ENCODE measurements at places on chromosomes 3 and 15.

GRCh38 chr3:45632956-45633355 is 38.4 kb downstream of the LIMD1 start:
- DNase-seq: no peak

- no peak for DNase-seq
Measured at GRCh38 chr3:94417963-94418455, 355.1 kb downstream of the NSUN3 start.

- DNase-seq: peak; percentile 83
Measured at GRCh38 chr3:49689046-49689907, at the start of the genes MST1 and RNF123. Gene MST1 (minus strand): TSS chr3:49689474. CDS start chr3:49688691, 783 bp downstream. Gene RNF123 (plus strand): TSS chr3:49689557. CDS start chr3:49691166, 1,609 bp downstream.

GRCh38 chr3:30317561-30317960 is 288.8 kb upstream of the TGFBR2 start:
- no peak for DNase-seq

GRCh38 chr15:58311556-58311955 is 120.2 kb upstream of the LIPC start:
- no peak for DNase-seq

GRCh38 chr3:105356988-105357387 is 9.7 kb upstream of the ALCAM start:
- no peak for DNase-seq

- no peak for DNase-seq
Measured at GRCh38 chr3:169998668-169999131, 32.1 kb downstream of the SEC62 start.

- DNase-seq: no peak
Measured at GRCh38 chr15:29242456-29243242, 27.0 kb downstream of the NSMCE3 start.

GRCh38 chr3:84100861-84101260 is 857.9 kb upstream of the CADM2 start:
- no peak for DNase-seq

DNA sequence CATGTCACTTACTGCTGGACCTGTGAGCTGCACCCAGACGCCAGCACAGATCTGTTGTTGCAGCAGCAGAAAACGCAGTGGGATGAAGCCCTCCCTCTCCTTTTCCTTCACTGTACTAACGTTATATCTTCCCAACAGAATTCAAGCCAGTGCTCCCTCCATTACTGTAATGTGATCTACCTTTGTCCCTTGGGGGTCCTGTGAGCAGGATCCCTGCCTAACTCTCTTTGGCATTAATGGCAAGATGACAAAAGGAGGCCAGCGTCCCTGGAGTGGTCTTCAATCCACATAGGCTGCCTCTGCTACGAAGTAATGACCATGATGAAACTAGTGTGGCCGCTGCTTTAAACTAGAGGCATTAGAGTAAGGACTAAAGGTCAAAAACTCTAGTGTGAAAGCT is 69.3 kb upstream of the SOX14 start:
- no peak for DNase-seq

GRCh38 chr3:150127011-150127490 is 156.4 kb upstream of the PFN2 start:
- no peak for DNase-seq

- no peak for DNase-seq
Measured at GRCh38 chr3:26997226-26997625, 372.0 kb downstream of the NEK10 start.

DNA sequence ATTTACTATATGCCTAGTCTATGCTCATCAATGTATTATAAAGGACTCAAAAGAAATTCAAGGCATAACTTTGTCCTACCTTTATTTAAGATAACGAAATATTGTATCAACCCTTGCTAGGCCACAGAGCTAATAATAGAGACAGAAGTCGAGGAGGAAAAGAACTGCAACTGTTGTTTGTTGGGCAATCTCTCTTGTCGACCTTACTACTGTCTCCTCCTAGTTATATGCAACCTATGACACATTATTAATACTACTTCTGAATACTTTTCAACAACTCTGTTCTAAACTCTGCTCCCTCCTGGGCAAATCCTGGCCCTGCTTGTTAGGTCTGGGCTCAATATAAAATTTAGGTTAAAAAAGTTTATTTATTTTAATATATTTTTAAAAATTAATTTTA is 24.6 kb downstream of the SPPL2A start:
- DNase-seq: no peak

- DNase-seq: no peak
Measured at GRCh38 chr3:47193871-47194859, 30.3 kb upstream of the SETD2 start.

DNA sequence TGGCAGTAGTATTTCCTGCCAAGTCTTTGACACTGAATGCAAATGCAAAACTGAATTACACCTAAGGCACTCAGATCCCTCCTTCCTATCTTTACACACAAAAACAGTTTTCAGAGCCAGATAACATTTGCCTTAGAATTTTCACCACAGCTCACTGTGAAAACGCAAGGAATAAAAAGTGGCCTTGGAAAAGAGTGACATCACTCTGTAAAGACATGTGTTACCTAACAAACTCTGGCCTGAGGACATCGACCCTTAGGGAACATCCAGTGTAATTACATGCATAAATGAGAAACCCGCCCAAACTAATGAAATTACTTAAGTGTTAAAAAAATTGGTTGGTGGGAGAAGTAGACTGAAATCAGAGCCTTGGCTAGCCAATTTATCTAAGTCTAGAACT is 88.9 kb downstream of the PLOD2 start:
- no peak for DNase-seq

GRCh38 chr3:47412842-47413520 is 32.2 kb downstream of the PTPN23 start:
- DNase-seq: no peak

DNA sequence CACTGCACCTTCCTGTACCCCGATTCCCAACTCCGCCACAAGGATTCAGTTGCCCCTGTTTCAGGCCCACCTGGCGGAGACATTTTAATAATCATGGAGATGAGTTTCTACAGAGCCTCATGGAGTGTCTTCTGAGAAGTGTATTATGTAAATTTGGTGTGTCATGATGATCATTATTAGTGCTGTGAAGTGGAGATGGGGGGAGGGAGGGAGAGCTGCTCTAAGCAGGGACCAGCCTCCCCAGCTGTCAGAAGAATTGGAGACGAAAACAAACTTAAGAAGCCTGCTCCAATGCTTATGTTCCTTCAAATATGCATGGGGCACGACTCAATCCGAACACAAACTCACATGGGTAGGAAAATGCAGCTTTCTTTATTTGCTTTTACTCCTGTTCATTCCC is 127.8 kb downstream of the EPHB1 start:
- no peak for DNase-seq

DNA sequence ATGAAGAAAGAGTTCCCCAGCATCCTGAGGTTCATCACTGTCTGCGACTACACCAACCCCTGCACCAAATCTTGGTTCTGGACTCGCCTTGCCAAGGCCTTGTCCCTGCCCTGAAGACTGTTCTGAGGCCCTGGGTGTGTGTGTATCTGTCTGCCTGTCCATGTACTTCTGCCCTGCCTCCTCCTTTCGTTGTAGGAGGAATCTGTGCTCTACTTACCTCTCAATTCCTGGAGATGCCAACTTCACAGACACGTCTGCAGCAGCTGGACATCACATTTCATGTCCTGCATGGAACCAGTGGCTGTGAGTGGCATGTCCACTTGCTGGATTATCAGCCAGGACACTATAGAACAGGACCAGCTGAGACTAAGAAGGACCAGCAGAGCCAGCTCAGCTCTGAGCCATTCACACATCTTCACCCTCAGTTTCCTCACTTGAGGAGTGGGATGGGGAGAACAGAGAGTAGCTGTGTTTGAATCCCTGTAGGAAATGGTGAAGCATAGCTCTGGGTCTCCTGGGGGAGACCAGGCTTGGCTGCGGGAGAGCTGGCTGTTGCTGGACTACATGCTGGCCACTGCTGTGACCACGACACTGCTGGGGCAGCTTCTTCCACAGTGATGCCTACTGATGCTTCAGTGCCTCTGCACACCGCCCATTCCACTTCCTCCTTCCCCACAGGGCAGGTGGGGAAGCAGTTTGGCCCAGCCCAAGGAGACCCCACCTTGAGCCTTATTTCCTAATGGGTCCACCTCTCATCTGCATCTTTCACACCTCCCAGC is 2.9 kb downstream of the MYD88 start:
- no peak for DNase-seq

DNA sequence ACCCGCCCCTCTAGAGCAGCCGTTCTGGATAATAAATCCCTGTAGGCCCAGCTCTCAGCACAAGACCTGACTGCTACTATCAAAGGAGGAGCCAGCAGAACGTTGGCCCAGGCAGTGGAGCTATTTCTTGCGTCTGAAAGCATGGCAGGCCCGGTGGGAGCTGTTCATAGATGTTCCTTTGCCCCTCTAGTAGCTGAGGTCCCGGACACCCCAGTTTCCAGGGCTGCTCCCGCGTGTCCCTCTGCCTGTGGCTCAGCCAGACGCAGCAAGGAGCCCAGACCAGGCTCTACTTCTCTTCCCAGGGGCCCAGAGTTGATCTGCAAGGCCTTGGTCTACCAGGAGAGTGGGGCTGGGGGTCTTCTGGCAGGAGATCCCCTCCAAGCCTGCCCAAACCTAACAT is 76.1 kb downstream of the FAM174B start:
- no peak for DNase-seq

DNA sequence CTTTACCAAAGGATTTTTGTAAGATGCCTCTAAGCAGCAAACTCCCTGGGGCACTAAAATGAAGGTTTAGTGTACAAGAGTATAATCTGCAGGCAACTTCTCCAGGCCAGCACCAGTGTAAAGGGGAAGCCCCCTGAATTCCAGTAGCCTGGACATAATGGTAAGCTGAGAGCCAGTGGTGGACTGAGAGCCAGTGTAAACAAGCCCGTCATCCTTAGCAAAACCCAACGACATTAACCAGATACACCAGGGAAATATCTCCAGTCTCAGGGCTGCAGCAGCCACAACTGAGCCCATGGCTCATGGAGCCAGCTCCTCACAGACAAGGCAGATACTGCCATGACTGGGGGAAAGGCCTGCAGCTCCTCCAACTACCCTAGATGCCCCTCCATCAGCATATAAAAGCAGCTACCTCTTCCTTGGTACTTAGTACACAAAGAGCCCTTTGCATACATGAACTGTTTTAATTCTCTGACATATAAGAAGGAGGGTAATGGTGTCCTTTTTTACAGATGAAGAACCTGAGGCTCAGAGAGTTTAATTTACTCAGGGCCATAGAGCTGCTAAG is 21.7 kb downstream of the PARP16 start:
- no peak for DNase-seq

- no peak for DNase-seq
Measured at GRCh38 chr3:16059081-16059537, 115.4 kb upstream of the GALNT15 start.

DNA sequence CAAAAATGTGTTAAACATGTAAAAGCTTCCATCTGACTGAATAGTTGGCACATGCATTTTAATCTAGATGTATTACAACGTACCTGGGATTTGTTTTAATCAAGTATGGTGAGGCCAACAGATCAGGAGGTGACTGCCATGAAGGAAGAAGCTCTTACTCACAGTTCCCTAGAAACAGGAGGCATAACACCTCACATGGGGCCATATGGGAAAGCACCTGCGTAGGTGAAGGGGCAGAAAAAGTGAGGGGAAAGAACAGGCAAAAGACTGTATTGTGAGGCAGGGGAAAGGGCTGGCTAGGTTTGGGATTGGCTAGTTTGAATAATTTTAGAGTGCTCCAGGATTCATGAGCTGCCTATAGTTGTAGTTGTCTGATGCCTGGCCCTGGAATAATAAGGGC is 9.6 kb downstream of the SQOR start:
- DNase-seq: no peak

DNA sequence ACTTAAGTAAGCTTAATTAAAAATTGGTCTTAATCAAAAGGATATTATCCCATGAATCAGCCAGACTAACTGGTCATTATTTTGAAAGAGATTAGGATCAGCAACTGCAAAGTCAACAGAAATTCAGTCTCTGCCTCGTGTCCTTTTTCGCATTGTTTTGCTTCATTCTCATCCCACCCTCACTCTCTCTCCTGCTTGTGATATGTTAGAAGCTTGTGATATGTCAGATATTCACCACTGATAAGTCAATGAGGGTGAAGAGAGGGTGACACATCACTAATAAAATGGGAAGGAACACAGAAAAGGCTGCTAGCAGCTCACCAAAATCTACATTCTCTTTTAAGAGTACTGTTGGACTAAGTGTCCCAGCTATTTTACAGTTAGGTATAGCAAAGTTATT is 146.1 kb downstream of the SUCNR1 start:
- no peak for DNase-seq

DNA sequence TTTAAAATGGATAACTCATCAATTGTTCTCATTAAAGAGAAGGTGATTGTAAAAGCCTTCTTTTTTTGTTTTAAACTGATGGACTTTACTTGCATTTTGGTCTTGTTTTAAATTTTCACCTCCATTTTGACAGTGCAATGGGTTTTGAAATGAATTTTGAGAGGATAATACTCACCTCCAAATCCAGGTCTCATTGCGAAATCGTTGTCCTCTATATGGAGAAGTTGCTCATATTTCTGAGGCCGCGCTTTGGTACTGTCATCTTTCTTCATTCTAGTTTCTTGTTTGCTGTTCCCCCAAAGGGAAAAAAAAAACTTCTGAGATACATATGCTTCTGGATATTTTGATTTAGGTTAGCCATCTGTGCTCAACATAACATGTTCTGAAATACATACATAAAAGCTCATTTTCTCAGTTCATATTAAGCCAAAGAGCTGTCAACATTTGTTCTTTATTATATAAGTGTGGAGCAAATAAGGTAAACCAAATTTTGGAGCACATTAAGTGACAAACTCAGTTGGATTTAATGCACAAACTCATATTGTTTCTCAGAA is 9.6 kb downstream of the GABRR3 start:
- DNase-seq: no peak

DNA sequence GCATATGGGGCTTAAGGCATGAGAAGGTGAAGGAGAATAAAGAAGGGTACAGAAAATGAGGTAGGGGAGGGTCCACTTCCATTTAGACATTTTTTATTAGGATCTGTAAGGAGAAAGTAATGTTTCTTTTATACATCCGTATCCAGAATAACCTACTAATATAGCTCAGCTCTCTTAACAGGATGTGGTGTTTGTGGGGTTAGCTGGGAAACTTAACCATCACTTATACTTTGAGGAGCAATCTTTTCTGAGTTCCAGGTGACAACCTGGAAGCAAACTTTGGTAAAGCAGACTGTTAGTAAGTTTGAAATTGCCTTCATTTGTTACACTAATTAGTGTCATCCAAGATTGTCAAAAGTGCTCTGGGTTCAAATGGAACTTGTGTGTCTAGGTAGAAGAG is 36.6 kb downstream of the BUB1B start:
- no peak for DNase-seq

DNA sequence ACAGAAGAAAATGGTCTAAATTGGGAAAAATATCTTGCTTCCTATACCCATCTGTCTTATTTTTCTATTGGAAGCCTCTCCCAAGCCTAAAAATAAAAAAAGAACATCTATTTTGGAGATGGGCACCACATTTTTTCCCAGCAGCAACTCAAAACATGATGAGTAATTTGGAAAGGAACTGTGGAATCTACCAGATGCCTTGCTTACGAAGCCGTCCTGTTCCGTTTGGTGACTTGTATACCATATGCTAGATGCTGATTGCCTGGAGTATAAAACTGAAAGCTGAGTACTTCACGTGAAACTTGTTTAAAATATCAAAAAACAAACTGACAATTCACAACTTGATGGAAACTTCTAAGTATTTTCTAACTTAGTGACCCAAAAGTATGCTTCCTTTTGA is 491.0 kb downstream of the ROBO2 start:
- no peak for DNase-seq

All from stimulated activated CD8-positive, alpha-beta memory T cell treated with anti-CD3 and anti-CD28 coated beads, Interleukin-15, amount 100 ng/mL, for 1 hour (primary cell).